Right kidney (tissue), 9 donors: ENCODE measurements at places on chromosomes 11 and 22.

DNA sequence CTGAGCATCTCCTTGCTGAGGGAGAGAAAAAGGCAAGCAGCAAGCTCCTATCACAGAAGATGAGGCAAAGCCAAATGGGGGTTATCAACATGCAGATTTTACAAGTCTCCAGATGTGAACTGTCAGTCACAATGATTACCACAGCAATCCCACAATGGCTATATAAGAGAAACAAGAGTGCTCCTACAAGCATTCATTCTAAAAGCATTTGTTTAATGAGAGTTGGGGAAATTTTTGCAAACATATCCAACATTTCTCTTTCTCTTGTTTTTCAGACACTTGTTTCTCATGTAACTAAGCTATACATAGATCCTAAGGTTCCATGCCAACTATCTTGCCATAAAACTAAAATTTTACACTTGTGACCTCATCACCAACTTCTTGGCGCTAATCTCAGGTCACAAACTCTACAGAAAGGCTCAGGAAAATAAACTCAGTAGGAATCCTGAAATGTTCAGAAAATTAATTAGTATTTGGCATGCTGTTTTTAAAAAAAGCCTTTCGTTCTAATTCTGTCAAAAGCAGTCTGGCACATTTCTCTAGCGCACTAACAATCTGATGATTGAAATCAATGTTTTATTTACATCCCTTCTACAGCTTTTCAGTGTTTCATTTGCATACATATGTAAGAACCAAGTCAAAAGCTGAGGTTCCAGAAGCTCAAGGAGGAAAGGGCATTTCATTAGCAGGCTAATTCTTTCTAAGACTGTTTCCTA is 199.5 kb downstream of the TTC28 start:
- no peak for DNase-seq

DNA sequence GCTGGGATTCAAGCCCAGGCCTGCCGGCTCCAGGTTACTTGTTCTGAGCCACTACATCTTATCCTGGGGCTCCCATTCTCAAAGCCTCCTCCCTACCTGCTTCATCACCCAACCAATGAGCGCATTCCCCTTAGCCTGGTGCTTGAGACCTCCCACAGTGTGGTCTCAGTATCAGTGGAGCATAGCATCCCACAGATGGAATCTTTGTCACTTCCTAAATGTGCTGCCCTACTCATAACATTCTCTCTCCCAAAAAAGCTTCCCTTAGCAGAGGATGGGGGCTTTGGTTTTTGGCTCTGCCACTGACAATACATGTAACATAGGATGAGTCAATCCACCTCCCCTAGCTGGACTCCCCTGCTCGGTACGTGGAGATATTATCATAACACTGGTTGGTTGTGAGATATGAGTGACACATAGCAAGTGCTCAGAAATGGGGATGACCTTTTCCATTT is 28.8 kb downstream of the TEAD1 start:
- no peak for DNase-seq

DNA sequence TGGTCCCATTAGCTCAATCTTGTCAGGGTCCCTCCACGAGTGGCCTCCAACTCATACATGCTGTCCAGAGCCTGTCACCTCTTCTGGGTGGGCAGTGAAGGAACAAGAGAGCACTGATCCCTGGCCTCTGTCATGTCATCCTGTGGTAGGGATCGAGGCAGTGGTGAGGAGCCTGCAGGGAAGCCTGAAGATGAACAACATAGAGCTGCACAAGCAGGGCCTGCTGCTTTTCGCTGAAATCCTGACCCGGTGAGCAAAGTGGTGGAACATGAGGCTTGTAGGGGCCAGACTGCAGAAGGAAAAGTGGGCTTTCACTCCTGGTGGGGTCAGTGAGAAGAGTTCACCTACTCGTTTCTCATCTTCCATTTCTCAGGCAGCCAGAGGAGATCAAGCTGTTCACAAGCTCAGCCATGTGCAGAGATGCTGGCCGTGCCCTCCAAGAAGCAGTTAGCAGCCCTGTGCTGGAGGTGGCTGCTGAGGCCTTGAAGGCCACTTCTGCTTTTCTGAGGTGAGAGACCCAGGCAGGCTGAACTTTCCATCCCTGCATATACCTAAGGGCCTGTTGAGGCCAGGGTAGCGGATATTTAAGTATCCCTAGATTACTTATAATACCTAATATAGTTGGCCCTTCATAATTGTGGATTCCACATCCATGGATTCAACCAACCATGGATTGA is 32.9 kb downstream of the MEI1 start:
- DNase-seq: no peak

DNA sequence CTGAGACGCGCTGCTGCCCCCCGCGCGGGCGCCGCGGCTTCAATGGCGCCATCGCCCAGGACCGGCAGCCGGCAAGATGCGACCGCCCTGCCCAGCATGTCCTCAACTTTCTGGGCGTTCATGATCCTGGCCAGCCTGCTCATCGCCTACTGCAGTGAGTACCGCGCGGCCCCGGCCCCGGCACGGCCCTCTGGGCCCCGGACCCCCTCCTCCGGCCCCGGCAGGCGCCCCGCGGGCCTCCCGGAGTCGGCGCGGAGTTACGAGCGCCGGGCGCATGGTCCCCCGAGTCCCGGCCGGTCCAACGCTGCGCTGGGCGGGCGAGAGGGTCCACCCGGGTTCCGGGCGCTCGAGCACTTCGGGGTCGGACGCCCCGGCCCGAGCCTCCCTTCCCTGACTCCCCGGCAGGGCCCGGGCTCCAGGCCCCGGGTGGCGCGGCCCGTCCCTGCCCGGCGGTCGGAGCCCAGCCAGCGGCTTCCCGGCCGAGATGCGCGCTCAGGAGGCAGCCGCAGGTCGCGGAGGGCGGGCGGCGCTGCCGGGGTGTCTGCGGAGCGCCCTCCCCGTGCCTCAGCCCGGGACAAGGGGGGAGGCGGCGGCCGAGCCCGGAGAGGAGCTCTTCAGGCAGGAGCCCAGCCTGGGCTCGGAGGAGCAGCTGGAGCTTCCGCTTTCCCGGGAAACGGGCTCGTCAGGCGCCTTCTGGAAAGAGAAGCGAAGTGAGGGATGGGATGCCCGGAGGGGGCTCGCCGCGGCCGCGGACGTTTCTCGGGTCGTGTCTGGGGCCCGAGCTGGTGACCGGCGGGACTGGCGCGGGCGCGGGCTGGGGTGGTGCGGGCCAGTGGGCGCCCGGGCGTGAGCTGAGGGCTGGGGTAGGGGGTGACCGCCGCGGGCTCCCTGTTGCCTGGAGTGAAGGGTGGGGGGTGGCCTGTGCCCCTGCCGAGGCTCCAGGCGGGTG is 1337.8 kb downstream of the BRD1 start:
- peak; percentile 81 for DNase-seq

DNA sequence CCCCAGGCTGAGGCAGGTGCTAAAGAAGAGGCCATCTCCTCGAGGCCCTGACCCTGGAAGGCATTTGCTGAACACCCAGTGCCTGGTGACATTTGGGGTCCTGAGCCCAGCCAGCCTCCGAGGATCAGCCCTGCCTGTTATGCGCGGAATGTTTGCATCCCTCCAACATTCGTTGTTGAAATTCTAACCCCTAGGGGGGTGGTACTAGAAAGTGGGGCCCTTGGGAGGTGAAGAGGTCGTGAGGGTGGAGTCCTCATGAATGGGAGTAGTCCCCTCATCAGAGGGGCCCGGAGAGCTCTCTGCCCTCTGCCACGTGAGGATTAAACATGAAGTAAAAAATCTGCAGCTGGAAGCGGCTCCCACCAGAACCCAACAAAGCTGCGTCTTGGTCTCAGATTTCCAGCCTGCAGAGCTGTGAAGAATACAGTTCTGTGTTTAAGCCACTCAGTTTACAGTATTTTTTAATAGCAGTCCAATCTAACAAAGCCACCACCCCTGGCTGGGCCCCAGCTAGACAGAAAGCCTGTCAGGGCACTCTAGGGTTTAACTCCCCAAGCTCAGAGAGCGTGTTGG is 35.3 kb upstream of the SEPTIN5 start:
- no peak for DNase-seq

DNA sequence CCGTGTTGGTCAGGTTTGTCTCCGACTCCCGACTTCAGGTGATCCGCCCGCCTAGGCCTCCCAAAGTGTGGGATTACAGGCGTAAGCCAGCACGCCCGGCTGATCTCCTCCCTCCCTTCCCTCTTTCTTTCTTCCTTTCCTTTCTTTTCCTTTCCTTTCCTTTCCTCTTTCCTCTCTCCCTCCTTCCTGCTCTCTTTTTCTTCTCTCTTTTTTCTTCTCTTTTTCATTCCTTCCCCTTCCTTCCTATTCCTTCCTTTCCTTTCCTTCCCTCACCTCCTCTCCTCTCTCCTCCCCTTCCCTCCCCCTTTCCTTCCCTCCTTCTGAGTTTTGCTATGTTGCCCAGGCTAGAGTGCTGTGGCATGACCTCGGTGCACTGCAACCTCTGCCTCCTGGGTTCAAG is 3.9 kb upstream of the ZDHHC5 start:
- no peak for DNase-seq

DNA sequence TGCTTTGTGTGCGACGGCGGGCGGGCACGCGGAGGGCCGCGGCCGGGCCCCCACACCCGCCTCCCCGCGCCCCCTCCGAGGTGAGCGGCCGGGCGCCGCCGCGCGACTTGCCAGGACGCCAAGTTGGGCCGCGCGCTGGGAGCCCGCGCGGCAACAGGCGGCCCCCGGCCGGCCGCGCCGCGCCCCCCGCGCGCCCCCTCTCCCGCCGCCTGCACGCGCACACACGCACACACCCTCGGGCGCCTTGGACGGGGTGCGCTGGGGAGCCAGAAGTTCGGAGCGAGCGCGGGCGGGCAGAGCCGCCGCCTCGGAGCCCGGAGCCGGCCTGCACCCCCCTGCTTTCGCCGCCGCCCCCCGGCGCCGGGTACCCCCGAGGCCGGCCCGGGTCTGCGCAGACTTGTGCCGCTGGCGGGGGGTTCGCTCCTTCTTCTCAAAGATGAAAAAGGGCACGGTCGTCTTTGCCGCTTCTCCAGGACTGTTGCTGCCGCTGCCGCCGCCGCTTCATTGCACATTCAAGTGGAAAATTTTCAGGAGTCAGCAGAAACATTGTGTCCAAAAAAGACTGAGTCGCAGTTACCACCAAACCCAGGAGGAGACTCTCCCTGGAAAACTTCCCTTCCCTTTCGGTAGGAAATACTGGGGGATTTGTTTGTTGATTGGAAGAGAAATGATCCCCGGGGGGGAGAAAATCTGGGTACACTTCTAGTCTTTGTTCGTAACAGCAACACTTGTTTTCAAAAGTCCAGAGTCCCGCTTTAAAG is 895 bp downstream of the TEAD1 start:
- peak; percentile 77 for DNase-seq
